ENCODE measurements at places on chromosomes 1 and 21. TPM values are rescaled to one million over a fixed set of nuclear protein-coding genes. Genes with fewer than 3 reads are reported as not detected.

CLIC6 gene
- total RNA-seq = 21.0 TPM

PLEKHA6 gene
- total RNA-seq = 14.0 TPM

HES2 gene
- 6.6 TPM for total RNA-seq

LIPI gene
- total RNA-seq = not detected

OLIG2 gene
- total RNA-seq = 0.47 TPM

VAV3 gene
- total RNA-seq = 14.5 TPM

DNA sequence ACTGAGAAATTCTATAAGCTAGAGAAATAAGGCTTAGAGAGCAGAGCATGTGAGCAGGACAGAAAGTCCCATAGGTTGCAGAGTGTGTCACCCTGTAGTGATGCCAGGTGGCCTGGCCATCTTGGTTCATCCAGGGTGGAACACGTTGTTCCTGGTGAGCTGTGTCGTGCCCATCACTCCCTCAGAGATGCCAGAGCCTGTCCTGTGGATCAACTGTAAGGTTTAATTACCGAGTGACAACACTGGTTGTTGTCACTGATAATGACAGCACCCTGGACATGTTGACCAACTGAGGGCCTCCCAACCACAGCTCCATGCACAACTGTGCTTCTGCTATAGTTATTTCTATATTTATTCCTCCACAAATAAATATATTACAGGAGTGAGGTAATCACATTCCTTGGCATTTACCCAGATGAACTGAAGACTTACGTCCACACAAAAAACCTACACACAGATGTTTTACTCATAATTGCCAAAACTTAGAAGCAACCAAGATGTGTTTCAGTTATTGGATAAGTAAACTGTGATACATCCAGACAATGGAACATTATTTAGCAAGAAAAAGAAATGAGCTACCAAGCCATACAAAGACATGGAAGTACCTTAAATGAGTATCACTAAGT lies 6.2 kb downstream of the C1orf198 start:
- DNase-seq = no peak

DNA sequence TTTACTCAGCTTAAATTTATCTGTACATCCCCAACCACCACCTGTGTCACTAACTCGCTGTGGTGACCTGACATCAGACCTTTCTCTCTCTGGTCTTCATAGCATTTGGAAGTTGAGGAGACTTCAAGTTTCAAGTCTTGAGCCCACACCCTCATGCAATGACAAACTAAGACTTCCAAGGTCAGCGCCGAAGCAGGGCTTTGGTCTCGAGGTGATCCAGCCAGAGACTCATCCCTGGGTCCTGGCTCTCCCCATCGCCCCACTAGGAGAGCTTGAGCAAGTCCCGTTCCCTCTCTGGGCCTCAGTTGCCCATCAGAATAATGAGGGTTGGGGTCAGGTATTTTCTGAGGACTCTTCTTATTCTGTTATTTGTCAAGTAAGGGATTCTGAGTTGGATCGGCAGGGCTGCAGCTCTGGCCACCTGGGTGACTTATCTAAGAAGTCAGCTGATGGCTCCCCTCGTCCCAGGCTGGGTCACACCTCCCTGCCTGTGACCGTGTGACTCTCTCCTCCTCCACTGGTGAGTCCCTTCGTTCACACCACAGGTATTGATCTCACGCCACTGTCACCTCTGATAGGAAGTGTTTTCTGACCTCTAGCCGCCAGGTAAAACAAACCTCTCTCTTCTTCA lies 143.7 kb upstream of the RUNX3 start:
- no peak for DNase-seq

GRCh38 chr21:25772686-25773085 lies 37.9 kb downstream of the GABPA start:
- DNase-seq = no peak

DNA sequence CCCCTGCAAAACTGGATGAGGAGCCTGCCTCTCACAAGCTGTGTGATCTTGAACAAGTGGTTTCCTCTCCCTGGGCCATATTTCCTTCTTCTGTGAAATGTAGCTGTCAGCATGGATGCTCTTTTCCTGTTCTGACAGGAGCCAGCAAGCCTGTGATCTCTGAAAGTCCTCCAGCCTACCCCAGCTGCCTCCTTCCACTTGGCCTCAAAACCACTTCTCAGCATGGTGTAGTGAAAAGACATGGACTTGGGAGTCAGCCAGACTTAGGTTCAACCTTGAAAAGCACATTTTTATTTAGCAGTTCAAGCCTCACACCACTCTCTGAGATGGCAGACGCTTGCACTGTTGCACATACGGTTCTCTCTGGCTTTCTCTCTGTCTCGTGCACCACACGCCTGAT lies 292.9 kb upstream of the DUSP10 start:
- no peak for DNase-seq

DNA sequence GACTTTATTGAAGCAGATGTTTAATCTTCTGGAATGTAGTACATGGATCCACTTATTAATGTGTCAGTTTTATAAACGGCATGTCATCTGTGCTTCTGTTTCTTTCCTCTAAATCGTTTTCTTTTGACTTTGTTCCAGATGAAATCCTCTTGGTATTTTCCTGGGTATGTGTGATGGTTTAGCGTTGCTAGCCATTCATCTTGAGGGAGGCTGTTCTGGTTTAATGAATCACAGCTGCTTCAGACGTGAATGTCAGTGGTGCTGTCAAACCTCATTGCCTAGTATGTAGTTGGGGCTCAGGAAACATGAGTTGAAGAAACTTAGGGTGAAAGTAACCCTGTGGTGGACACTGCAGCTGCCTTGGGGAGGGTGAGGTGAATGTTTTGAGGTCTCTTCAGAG lies 33.2 kb downstream of the KCNK1 start:
- DNase-seq = no peak

DNA sequence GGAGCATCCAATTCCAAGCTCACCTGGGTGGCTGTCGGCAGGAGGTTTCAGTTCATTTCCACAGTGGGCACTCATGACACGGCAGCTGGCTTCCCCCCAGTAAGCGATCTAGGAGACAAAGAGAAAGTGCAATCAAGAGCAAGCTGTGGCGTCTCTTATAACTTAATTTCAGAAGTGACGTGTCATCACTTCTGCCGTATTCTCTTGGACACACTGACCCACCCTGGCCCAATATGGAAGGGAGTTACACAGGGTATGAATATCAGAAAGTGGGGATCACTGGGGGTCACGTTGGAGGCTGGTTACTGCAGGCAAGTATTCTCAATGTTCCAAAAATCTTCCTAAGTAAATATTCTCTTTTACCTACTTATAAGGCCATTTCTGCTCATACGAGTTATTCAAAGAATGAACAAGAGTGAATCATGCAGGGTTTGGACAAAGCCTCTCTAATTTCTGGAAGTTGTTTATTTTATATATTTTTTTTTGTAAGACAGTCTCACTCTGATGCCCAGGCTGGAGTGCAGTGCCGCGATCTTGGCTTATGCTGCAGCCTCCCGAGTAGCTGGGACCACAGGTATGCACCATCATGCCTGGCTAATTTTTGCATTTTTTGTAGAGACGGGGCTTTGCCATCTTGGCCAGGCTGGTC lies 46.5 kb upstream of the GREM2 start:
- DNase-seq = no peak

DNA sequence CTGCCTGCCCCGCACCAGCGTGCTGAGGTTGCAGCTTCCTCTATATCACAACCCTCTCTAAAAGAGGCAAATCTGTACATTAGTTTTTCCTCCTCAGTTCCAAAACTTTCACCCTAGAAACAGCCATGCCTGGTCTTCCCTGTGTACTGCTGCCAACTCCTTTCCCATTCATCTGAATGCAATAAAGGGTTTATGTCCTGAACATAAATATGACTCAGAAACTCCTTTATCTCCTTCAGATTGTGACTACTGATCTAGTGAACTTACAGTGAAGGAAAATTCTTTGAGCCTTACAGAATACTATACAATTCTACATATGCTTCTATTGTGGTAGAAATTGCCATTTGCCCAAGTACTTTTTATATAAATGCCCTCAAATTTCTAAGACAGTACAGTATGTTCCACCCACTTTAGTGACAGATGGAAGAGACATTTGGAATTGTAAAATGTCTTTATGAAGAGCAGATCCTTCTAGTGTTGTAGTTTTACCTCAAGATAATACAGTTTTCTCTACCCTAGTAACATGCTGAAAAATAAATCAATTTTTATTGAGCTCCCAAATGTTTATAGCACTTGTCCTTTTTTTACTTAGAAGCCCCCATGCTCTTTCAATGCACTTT lies 345.1 kb upstream of the SNX7 start:
- DNase-seq = no peak
